ENCODE measurements at places on chromosomes 7 and 10.

- no peak for DNase-seq
These were observed 54.6 kb downstream of the DKK1 start for GRCh38 chr10:52368725-52369124.

DNA sequence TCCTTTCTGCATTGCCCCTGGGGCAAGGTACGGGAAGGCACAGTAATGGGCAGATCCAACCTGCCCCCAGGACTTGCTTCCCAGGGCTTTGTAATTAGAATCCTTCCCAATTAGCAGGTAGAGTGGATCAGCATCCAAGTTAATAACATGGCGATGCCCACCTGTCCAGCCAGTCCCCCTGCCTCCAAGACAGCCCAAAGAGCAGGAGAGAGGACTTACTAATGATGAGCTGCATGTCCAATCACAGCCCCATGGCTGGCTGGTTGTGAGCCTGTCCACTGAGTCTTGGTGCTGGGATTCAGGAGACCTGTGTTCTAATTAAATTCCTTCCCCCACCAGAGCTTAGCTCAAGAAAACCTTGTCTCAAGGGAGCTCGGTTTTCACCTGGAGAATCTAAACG lies 49.0 kb downstream of the RPS24 start:
- DNase-seq, result no peak

GRCh38 chr7:37216923-37217322 lies 231.7 kb downstream of the ELMO1 start:
- no peak for DNase-seq

DNA sequence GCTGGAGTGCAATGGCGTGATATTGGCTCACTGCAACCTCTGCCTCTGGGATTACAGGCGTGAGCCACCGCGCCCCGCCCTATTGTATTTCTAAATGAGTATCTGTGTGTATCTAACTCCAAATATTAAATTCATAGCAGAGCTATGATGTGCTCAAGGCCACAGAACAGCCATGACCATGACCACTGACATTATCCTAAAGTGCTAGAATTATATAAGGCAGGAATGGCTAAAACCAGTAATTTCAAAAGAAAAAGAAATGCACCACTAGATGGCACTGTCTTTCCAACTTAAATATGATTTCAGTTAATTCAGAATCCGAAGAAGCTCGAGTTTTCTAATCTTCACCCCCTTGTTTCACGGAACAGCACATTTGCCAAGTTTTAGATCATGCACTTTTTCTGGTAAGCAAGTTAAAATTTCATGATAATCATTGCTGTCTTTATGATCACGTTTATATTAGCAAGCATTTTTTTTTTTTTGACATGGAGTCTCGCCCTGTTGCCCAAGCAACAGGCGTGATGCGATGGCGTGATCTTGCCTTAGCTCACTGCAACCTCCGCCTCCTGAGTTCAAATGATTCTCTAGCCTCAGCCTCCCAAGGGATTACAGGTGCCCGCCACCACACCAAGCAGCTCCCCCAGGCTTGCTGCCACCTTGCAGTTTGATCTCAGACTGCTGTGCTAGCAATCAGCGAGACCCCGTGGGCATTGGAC lies 65.3 kb downstream of the OR13A1 start:
- DNase-seq, result peak; percentile 45

- DNase-seq, result no peak
These were observed 398.1 kb downstream of the CDC14C start for GRCh38 chr7:49322476-49322875.

DNA sequence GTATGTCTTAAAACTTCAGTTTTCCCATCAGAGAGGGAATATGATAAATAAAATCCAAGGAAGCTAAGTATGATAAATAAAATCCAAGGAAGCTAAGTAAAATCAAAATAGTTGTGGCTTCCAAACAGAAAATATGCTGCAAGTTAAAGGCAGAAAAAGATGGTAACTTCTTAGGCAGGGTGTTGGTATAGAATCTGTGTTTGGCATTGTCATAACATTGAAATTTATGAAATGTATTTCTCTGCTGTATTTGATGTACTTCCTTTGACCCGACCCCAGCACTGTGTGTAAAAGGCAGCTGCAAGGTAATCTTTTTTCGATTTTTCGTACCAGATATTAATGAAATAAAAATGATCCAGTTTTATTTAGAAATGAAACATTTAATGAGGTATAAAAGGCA lies 537.2 kb downstream of the TFEC start:
- DNase-seq, result no peak

GRCh38 chr7:134785842-134786241 lies 6.4 kb downstream of the CALD1 start:
- DNase-seq, result no peak

DNA sequence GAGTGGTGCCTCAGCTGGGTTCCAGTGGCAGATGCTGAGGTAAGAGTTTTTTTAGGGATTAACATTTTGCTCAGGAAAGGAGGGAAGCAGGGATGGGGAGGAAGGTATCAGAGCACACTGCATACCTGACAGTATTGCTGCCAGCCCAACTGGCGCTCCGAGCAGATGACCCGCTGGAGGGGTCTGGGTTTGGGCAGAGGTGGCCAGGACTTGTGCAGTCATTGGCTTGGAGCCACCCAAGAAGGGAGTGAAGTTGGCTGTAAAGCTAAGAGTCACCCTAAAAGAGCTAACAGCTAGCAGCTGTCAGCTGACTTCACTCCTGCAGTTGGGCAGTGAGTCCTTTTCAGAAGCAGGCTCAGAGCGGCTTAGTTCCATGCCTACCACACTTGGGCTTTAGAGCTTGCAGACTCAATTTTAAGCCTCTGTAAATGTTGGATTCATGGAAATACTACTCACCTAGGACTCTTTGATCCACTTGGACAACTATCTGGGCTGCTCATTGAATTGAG lies 5.8 kb upstream of the ARHGAP22 start:
- DNase-seq, result no peak

DNA sequence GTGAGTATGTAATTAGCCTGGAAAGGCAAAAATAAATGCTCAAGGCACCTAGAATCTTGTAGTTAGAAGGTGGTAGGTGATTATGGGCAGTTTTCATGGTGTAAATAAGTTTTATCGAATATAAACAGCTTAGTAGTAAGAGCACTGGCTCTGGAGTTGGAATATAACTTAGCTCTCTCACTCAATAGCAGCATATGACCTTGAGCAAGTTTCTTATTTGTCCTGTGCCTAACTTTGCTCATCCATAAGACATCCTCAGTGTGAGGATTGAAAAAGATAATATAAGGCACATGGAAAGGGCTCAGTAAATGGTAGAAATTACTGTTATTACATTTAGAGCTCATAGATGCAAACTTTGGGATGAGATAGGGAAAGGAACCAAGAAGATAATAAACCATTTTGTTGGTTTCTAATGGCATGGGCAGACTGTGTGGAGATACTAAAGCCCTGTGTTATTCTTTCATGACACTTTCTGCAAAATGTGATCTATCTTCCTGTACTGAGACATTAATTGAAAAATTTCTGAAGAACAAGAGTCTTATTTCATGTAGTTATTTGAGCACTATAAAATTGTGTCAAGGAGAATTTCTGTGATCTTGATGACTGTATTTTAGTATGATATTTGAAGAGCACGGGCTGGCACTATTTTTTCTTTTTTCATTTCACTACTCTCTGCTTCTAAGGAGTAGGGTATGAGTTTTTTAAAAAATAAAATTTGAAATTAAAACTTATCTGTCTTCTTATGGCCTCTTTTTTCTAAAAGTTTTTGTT lies 3.1 kb downstream of the SLK start:
- no peak for DNase-seq

DNA sequence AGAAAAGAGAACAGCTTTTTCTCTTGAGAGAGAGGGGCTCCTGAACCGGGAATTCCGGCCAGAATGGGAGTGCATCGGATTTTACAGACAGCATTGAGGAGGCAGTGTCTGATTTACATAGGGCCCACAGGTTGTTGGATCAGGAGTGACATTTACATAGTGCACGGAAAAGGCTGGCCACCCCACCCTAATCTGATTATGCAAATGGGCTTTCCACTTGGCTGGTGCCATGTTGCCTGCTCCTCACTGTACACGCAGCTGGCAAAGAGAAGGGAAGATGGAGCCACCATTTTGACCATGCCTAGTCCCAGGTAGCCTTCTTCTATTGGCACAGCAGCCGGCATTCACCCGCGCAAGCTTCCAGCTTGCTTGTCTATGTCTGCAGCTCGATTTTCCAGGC lies 77.5 kb upstream of the FAM171A1 start:
- DNase-seq, result no peak

DNA sequence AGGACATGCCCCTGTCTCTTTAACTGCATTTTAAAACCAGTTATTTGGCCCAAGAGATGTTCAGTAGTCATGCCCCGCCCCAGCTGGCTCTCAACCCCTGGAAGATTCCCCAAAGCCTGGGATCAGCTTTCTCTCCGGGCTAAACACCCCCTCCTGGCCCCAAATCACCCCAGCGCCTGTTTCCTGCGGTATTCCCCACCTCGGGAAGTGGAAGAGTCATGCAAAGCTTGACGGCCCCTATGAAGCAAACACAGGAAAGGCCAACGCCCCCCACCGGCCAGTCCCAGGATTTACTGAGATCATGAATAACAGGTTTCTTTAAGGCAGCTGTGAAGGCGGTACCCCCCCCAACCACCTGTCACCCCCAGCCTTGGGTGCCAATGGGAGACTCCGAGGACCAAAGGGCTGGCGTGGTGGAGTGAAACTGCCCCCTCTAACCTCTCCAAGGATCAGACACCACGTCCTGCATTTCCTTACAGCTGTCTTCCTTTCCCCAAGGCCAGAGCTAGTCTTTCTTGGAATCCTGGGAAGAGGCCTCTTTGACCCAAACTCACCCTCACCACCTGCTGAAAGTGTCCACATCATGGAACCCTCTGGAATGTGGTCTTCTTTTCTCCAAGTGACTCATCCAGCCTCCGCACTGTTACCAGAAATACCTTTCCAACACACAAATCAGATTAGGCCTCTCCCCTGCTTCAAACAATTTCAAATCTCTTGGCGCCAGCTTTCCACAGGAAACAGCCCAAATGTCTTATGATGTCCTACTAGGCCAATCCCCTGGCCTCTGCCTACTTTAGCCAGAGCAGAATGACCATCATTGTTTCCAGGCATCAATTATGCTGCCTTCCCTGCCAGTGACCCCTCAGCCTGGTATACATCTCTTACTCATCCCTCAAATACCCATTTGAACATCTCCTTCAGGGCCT lies 301.5 kb downstream of the ZEB1 start:
- peak; percentile 80 for DNase-seq

- no peak for DNase-seq
These were observed 162.2 kb downstream of the SH3PXD2A start for GRCh38 chr10:103692952-103693811.

DNA sequence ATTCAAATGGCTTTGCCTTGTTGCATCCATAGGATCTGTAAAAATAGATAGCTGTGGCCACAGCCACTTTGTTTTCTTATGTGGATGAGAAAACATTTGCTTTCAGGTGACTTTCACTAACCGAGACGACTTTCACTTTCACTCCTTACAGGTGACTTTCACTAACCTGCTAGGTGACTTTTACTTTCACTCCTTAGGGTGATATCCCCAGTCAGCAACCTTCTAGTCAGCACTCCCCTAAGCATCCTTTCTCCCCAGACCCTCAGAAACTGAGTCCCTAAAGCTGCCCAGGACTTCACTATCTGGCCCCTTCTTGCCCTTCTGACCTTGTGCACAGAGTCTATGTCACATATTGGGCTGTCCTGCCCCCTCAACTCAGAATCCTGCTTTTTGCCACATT lies 177.5 kb downstream of the RELN start:
- DNase-seq, result no peak

DNA sequence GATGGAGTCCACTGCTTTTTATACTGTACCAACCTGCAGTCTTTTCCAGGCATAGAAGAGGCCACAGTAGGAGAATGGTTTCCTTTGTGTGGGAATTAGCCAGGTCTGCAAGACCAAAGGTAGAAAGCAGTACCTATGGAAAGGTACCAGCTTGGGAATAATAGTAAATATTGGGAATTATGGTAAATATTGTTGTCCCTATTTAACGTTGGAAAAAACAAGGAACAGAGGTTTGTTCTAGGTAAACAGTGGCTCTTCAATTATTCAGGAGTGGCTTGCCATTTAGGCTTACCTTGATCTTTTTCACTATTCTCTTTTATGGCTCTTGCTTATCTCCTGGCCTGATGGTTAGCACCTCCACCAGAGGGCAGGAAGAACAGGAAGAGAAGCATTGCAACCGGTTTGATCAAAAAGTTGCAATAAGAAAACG lies 43.9 kb upstream of the GSAP start:
- DNase-seq, result no peak

DNA sequence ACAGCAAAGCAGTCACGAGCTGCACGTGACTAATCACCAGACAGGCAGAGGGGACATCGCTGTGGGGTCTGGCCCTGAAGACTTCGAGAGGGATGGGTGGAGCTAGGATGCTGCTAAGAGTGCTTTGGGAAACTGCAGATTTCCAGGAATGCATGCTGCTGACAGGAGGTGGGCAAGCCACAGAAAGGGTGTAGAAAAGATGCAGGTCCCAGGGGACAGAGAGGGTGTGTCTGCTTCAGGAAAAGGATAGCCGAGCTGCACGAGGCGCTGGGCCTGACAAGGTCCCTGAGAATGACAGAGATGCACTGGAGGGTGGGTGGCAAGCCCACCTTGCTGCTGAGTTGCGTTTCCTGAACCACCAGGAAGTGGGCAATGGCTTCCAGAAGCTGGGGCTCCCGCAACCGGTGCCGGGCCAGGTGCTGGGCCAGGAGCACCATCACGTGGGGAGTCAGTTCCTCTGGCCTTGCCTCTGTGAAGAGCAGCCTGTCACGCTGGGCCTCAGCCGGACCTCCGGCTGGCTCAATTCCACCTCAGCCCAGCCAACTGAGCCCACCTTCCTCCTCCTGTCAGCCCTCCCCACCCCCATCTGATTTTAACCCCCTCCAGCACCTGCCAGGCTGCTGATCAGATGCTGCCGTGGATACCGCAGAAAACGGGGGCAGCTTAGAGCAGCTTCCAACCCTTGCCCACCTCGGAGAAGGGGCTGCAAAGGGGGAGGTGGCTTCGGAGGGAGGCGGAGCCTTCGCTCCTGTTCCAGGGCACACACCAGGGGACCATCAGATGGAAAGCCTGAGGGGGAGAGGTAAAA lies 2.2 kb downstream of the FASTK start:
- no peak for DNase-seq

GRCh38 chr10:27035163-27035562 lies 65.1 kb downstream of the ANKRD26 start:
- no peak for DNase-seq

GRCh38 chr10:101157756-101158458 lies 26.8 kb downstream of the TLX1 start:
- DNase-seq, result no peak

GRCh38 chr10:21172542-21172929 lies 275.4 kb upstream of the NEBL start:
- DNase-seq, result no peak

DNA sequence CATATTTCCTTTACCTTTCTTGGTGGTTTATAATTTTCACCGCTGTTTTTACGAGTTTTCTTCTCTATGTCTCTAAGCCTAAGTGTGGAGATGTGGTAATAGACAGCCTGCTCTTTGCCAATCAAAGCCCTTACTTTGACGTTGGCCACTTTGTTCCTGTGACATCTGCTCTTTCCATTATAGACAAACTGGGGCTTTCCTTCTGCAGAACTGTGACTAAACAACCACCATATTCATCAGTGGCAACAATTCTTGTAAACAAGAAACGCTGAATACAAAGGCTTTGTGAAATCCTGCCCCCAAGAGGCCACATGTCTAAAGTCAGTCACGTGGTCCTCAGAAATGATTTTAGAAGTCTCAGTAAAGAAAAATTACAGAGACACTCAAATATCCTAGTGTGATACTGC lies 59.6 kb upstream of the CAPZA2 start:
- peak; percentile 59 for DNase-seq

Data from fibroblast of skin of abdomen (primary cell).